Fibroblast of skin of left quadriceps (primary cell): ENCODE measurements at places on chromosomes 16 and 17.

GRCh38 chr17:351449-351738, 1.2 kb downstream of the RPH3AL start:
- no peak for DNase-seq

DNA sequence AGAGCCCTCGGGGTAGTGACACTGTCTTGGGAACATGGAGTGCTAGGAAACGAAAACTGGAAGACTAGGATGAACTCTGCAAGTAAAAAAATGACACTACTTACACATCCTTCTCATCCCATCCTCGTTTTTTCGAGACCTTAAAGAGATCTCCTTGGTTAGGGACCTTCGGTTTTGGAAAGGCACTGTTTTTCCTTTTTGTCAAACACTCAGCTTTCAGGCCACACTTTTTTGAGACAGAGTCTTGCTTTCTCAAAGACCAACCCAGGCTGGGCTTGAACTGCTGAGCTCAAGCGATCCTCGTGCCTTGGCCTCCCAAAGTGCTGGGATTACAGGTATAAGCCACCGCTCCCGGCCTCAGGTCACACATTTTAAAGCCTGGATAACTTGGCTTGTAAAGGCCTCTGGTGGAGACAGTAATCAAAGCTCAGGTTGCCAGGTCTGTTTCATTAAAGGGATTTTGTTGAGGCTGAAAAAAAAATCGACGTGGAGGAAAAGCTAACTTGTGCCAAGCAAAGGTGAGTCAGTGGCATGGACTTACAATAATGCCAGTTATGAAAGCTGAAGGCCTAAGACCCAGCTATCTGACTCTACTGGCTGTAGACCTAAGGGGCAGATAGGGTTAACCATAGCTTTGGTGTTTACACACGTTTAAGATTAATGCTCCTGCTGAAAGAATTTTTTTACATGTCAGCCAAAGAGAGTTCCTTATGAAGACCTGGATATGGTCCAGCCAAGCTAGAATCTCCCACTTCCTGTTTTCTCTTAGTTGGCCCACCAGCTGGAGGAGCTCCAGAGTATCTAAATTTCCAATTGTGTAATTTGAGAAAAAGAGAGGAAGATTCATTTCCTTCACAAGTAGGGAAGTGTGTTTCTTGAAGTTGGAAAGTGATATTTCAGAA, 823 bp downstream of the NBR1 start:
- DNase-seq: peak; percentile 88

DNA sequence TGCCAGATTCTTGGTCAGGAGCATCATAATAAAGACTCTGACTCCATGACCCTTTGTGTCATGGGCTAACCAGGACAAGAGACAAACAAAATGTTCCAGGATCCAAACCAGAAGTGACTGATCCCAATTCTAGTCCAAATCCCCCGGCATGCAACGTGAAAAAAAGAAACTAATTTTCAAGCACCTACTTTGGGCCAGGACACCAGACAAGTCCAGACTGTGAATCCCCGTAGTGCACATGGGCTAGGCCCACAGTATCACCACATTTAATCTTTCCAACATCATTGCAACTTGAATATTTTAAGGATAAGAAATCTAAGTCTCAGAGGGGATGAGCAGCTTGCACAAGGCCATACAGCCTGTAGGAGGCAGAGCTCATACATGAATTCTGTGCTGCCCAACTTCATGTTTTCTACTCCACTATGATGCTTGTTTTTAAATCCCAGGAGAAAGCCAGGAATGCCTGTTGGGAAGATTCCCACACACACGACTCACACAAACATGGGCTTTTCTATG, 365.7 kb downstream of the NPIPA8 start:
- no peak for DNase-seq

- no peak for DNase-seq
Measured at GRCh38 chr16:35908942-35909341, 2449.5 kb downstream of the TP53TG3F start.

GRCh38 chr16:68105611-68106010, 20.4 kb downstream of the NFATC3 start:
- no peak for DNase-seq

DNA sequence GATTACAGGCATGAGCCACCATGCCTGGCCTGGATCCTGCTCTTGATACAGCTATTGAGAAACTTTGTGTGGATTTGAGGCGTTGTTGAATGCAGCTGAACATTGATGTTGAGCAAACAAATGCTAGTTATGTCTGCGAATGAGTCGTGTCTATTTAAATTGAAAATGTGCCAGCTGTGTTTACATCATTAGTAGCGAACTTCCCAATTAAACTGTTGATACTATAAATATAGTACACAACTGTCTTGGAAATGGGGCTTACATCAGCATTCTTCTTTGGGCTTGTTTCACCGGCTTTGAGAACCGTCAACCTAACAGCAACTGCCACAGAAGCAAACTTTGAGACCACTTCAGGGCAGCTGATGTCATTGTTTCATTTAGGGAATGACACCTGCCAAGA, 251.9 kb downstream of the RBFOX1 start:
- no peak for DNase-seq

- DNase-seq: no peak
Measured at GRCh38 chr16:56912746-56913708, 18.9 kb upstream of the HERPUD1 start.

DNA sequence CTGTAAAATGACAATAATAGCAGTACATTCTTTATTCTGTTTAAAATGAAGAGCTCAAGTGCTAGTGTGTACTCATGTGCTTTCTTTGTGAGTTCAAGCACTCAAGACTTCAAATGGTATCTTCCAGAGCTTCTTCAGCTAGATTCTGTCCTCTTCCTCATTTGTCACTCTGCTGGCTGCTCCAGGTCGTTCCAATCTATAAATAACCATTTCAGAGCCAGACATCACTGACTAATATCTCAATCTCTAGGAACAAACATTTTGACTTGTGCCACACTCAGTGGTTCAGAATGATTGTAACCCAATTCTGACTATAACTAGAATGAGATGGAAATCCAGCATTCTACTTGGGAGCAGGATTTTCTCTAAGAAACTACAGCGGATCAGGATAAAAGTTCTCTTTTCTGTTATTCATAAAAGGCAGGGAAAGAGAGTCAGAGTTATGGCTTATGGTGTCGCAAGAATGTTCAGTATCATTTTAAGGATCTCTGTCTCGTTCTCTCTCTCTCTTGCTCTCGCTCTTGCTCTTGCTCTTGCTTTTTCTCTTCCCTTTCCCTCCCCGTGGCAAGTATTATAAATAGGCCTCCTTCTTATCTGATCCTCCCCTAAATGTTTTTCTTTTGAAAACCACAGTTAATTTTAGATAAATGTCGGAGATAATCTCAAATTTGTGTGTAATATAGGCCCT, 116.3 kb upstream of the MAF start:
- no peak for DNase-seq

DNA sequence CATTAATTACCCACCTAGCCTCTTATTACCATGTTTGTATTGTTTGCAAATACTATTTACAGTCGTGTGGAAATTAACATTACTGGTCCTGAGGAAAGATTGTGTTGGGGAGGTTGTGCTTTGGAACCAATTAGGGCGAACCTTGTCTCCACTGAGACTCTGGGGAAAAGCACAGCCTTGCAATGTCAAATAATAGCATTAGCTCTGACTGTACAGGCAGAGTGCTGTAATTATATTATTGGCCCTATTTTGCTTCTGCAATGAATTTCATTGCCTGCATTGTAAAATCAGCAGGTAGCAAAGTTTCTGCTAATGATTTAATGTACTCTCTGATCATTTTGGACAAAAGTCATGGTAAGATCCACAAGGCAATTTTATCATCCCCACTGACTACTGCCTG, 97.0 kb downstream of the WWOX start:
- no peak for DNase-seq

GRCh38 chr17:78313735-78314648, 45.9 kb downstream of the SOCS3 start:
- no peak for DNase-seq

DNA sequence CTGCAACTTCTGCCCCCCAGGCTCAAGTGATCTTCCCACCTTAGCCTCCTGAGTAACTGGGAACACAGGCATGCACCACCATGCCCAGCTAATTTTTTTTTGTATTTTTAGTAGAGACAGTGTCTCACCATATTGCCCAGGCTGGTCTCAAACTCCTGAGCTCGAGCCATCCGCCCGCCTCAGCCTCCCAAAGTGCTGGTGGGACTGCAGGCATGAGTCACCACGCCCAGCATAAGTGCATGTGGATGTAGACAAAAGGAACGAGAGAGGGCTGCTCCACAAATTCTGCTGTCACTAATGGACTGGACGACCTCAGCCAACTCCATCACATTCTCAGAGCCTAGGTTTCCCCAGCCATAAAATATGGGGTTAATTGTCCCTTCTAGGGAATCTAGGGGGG, 7.7 kb upstream of the SP2 start:
- no peak for DNase-seq

DNA sequence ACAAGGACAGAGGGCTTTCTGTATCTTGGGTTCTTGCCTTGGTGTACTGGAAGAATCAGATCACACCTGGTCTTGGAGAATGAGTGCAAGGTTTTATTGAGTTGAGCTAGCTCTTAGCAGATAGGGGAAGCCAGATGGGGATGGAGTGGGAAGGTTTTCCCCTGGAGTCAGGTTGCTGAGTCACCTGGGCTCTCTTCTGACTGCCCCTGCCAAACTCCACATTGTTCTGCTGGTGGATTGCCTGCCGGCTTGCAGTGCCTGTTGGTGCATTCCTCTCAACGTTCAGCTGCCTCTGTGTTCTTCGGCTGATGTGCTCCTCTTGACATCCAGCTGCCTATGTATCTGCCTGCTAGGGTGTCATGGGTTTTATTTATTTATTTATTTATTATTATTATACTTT, 1431.1 kb downstream of the CDH8 start:
- no peak for DNase-seq

DNA sequence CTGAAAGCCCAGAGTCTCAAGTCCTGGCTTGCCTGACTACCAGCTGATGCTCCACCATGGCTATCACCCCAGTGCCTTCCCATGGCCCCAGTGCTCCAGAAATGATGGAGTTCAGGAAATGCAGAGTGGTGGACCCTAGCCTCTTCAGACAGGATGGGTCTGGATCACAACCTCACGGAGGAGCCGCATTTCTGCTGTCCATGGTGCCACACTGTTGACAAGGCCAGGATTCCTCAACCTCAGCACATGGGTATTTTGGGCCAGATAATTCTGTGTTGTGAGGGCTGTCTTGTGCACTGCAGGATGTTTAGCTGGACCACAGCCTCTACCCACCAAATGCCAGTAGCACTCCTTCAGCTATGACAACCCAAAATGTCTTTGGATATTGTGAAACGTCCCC, 6.7 kb upstream of the CRHR1 start:
- DNase-seq: no peak

DNA sequence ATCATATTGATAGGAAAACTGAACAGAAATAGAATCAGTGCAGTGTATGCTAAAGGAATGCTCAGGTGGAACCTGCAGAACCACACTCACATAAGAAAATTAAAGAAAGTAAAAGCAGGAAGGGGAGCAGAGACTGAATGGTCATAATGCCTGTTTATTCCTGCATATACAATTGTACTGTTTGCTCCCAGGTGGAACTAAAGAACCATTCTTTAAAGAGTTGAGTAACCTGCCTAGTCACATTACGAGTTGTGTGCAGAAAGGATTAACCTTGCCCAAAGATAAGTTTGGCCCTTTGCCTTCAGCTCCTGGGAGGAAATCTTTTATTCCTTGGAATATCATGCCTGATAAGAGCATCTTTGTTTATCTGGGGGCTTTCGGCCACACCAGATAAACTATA, 434.7 kb downstream of the KIF2B start:
- DNase-seq: no peak

DNA sequence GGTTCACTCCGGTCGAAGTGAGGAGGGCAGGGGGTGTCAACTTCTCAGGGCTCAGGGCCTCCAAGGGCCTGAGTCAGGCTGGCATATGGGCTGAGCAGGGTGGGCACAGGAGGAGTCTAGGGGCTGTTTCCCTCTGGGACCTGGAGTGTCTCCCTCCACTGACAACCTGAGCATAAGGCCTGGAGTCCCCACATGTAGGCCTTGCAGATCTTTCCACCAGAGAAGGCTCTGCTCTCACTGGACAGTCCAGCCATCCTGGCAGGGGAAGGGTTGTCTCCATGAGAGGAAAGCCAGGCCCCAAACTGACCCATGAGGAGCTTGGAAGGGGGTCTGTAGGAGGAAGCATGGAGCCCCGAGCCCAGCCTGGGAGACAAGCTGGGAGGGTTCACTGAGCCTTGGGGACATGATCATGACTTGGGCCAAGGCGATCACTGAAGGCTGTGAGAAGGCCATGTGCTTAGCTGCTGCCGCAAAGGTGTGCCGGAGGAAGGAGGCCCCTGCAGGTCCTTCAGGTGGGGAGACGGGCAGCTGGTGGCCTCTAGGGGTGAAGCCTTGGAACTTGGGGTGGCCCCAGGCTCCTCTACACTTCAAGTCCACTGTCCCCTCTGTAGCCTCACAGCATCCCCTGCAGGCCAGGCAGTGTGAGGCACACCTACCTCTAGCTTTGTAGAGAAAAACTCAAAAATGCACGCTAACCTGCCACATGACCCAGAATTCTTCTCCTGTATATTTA, 9.9 kb downstream of the CMTM2 start:
- no peak for DNase-seq

- no peak for DNase-seq
Measured at GRCh38 chr16:24286741-24287405, 30.7 kb downstream of the CACNG3 start.
